Cardiac septum (tissue), 1 donor: ENCODE measurements at places on chromosomes 3 and 15. TPM values are rescaled to one million over a fixed set of nuclear protein-coding genes. Genes with fewer than 3 reads are reported as not detected.
A peak's percentile ranks its signal among the peaks of the same experiment; 100 is the strongest.

The RTP1 gene
- total RNA-seq, result not detected

The SNTN gene
- total RNA-seq, result not detected

GRCh38 chr3:176995946-176996345 is 201.3 kb downstream of the TBL1XR1 start:
- DNase-seq, result no peak

DNA sequence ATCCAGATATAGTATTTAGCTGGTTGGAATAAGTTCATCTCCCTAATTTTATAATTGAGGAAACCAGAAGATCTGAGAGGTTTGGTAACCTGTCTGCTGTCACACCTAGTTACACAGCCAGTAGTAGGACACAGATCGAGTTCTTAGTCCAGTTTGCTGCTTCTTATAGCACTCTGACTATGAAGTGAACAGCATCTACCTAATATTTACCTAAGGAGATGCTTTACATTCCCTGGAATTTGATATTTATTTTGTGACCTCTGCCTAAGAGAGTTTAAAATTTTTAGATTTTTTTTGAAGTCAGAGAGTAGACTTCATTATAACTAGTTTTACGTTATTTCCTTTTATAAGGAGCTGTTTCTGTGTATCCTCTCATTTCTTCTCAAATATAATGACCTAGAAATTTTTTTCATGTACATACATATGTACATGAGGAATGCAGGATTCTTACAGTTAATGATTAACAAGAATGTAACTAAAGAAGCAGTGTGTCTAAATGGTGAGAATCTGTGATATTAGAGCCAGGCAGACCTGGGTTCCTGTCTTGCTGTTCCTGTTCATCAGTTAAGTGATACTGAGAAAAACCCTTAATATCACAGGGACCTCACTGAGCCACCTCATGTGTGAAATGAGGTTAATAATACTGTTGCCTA is 4.3 kb downstream of the ARHGEF26 start:
- no peak for DNase-seq

DNA sequence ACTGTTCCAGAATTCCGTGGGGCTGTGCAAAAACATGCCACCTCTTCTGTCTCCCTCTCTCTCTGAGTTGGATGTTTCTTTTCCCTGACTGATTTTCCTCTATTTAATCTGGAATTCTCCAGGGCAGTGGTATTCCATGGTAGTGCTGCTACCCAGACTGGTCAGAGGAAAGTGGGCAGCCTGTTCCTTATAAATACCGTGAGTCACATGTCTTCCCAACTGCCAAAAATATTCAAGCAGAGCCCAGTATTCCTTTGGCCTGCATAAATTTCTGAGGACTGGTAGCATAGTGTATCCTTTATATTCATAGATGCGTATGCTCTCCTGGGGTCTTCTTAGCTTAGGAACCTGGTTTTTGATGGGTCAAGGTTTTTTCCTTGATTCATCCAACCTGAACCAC is 40.9 kb downstream of the CEMIP start:
- DNase-seq, result no peak

DNA sequence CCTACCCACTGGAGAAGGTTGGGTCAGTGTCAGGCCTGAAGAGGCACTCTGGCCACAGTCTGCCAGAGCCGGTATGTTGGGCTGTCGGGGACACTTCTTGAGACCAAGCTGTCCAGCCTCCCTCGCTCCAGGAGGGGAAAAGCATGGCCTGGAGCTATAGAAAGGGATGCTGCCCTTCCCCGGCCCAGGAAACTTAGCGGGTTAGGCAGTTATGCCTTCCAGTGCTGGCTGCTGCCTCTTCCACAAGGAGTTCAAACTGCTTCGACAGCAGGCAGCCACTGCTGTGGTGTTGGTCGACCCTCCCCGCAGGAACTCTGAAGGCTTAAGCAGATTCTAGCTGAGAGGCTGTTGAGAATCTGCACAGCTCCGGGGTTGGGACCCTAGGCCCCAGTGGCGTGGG is 819.4 kb downstream of the DIPK2A start:
- no peak for DNase-seq

DNA sequence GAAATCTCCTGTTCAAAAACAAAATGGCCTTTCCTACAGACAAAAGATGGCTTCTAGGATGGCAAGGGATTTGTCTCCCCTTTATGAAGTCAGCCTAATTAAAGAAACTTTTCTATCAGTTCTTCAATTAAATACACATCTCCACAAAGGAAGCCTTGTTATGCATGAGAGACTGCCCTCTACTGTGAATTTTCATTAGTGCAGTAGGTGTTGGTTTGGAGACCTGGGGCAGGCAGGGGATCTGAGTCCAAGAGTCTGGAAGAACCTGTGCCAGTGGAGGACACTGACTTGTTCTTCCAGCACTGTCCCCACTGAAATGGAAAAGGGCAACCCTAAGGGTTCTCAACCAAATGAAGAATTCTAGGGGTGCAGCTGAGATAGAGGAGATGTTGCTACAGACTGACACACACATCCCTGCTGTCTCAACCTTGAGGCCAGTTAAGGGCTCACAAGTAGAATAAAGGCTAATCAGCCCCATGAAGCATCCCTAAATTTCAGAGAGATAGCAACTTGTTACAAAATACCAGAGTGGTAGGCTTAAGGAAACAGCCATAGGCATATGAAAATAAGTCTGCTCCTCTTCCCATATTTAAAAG is 174.0 kb upstream of the PRICKLE2 start:
- DNase-seq, result no peak

GRCh38 chr3:183268366-183268765 is 15.3 kb downstream of the B3GNT5 start:
- no peak for DNase-seq

DNA sequence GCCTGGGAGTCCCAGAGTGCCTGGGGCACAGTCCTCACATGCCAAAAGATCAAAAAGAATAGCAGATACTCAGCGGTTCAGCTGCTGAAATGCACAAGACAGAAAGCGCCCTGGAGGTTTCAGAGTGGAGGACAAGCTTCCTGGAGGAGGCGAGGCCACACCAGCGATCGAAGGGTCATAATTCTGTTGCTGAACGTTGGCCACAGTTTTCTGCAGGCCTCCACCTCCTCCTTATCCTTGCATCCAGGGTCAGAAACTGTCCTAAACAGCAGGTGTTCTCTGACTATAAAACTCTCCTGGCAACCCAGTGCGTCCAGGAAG is 220.3 kb upstream of the LINGO1 start:
- no peak for DNase-seq

GRCh38 chr3:66439666-66440344 is 61.0 kb downstream of the LRIG1 start:
- no peak for DNase-seq

GRCh38 chr3:13195374-13195773 is 122.1 kb upstream of the IQSEC1 start:
- DNase-seq, result no peak

DNA sequence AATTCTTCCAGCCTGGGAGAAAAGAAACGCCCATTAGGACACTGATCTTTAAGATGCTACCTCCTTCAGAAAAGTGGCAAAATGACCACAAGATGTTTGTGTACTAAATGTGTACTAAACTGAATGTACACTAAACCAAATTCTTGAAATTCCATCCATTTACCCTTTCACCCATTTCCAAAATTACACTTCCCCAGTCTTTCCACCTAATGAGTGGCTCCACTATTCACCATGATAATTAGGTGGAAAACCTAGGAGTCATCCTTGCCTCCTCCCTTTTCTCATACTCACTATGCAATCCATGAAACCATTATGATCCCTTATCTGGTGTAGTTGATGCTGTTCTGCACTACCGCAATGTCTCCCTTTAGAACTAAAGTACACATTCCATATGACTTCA is 452.1 kb upstream of the THBS1 start:
- no peak for DNase-seq

DNA sequence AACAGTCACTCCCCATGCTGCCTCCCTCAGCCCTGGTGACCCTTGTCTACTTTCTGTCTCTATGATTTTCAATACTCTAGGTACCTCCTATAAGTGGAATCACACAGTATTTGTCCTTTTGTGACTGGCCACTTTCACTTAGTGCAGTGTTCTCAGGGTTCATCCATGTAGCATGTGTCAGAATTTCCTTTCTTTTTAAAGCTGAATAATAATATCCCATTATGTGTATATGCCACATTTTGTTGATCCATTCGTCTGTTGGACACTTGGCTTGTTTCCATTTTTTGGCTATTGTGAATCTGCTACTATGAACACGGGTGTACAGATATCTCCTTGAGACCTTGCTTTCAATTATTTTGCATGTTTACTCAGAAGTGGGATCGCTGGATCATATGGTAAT is 34.1 kb downstream of the PML start:
- no peak for DNase-seq

- no peak for DNase-seq
Measured at GRCh38 chr3:134029734-134030378, at the start of gene SLCO2A1. SLCO2A1 (minus strand) TSS chr3:134029925; CDS start chr3:134029802, 123 bp downstream.

DNA sequence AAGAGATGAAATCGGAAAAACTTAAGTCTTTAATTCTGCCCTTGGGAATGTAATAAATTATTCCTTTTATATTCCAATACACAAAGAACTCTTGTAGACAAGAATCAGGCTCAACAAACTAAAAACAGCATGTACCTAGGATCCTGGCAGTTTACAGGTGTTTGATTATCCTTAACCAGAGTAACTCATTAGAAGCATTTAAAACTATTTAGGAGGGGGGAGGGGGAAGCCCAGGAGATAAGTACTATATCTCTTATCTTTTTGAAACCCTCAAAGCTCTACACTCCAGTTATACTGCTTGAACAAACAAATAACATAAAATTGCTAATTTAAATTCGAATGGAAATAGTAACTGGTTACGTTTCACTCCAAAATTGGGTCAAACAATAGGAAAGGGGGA is 1.9 kb downstream of the CNBP start:
- DNase-seq, result no peak

DNA sequence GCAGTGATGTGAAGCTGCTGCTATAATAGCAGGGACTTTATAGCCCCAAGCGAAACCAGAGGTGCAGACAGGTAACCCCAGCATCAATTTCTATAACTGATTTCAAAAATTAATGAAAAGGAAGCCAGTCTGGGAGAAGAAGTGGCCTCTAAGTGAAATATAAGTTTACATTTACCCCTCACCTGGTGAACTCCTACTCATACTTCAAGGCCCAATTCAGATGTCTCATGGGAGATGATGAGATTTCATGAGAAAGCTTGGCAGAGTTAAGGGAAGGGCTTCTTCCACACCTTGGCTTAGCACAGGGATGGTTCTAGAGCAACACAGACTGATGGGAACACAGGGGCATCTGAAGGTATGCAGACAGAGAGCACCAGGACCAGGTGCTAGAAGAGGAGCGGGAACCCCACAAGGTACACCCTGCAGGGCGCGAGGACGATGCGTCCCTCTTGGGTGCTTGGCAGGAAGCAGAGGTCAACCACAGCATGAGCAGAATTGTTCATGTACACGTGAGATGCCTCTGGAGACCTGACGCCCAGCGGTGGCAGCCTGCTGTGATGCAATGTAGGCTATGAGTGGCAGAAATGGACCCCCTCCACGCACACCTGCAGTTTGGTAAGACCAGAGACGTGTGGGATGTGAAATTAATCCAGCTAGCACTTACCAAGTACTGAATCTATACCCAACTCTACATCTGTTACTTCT is 102.9 kb downstream of the SRGAP3 start:
- DNase-seq, result no peak

- DNase-seq, result peak; percentile 50
Measured at GRCh38 chr15:63987796-63988378, 58.4 kb downstream of the DAPK2 start.

DNA sequence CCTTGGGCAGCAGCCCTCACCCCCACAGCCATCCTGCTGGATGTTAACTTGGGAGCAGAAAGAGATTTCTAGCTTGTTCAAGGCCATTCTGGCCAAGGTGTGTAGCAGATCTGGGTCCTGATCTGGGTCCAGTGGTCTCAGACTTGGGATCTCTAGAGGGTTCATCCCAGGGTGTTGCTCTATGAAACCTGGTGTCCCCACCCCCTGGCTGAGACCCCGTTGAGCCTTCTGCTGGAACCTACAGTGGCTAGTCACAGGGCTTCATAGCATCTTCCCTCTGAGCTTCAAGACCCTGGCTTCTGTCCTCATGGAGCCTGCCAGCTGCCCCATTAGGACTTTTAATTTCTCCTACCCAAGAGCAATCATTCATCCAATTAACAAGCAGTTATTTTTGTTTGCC is 64.3 kb downstream of the EPHB1 start:
- DNase-seq, result peak; percentile 49
